ENCODE measurements at places on chromosomes 11 and 22. TPM values are rescaled to one million over a fixed set of nuclear protein-coding genes. Genes with fewer than 3 reads are reported as not detected.

DNA sequence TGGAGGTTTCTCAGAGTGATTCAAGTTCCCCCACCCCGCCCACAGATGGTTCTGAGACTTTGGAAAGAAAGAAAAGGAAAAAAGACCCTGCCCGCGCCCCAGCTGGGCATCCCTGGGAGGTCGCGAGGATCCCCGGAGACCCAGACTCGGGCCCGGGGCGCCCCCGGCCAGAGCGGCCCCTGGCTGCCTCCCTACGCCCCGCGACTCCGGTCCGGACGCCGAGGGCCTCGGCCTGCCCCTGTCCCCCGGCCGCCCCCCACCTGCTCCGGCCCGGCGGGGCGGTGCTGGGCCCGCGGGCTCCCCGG lies 2.3 kb upstream of the AIFM3 start:
- H3K4me1 ChIP-seq: no peaks in the 10 kb centered on the region
- H3K36me3 ChIP-seq: no peaks in the 10 kb centered on the region
- no peaks in the 10 kb centered on the region for H3K27me3 ChIP-seq
- no peak for DNase-seq
- H3K4me3 ChIP-seq: peak overlapping the region; percentile 12

- H3K4me1 ChIP-seq: no peaks in the 10 kb centered on the region
- DNase-seq: no peak
- no peak overlapping the region for H3K4me3 ChIP-seq
Measured at GRCh38 chr11:74863410-74863809, 85.5 kb downstream of the XRRA1 start.

DNA sequence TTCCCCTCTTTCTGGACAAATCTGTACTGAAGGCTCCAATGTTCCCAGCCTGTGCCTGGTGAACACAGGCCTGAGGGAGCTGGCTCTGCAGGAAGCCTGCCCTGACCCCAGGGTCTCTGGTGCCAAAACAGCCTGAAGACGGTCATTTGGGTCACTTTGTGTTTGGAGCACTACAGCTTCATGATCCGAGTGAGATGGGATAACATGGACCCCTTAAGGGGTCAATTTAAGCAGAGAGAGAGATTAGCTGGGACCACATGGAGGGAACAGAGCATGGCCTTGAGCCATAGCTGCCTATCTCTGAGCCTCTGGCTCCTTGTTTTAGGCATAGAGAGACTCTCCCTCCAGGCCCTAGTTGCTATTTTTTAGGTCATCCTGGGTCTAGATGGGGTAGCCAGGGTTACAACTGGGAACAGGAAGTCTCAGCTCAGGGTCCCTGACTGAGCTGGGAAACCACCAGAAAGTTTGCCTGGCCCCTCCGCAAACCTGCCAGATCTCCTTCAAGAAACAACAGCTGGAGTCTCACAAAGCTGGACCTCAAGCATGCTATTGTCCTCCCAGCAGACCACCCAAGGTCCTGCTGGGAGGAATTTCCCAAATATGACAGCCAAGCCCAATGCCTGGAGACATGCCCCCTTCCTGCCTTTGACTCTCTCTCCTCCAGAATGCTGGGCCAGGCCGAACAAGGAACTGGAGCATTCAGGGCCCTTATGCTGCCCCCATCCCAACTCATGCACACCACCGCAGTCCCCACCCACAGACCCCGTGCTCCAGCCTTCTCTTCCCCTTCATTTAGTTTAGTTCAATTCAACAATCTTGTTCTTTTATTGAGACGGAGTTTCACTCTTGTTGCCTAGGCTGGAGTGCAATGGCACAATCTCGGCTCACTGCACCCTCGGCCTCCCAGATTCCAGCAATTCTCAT lies 4.0 kb downstream of the SLCO2B1 start:
- H3K27me3 ChIP-seq: no peaks in the 10 kb centered on the region
- no peak overlapping the region for H3K4me3 ChIP-seq
- no peaks in the 10 kb centered on the region for H3K36me3 ChIP-seq
- DNase-seq: no peak

The DMC1 gene
- total RNA-seq: 1.1 TPM

- H3K4me3 ChIP-seq: no peak overlapping the region
- H3K4me1 ChIP-seq: peaks cover 87% of the 10 kb centered on the region
- H3K36me3 ChIP-seq: no peaks in the 10 kb centered on the region
- H3K27me3 ChIP-seq: no peaks in the 10 kb centered on the region
- no peak for DNase-seq
Measured at GRCh38 chr11:10392095-10393079, 62.7 kb upstream of the AMPD3 start.

DNA sequence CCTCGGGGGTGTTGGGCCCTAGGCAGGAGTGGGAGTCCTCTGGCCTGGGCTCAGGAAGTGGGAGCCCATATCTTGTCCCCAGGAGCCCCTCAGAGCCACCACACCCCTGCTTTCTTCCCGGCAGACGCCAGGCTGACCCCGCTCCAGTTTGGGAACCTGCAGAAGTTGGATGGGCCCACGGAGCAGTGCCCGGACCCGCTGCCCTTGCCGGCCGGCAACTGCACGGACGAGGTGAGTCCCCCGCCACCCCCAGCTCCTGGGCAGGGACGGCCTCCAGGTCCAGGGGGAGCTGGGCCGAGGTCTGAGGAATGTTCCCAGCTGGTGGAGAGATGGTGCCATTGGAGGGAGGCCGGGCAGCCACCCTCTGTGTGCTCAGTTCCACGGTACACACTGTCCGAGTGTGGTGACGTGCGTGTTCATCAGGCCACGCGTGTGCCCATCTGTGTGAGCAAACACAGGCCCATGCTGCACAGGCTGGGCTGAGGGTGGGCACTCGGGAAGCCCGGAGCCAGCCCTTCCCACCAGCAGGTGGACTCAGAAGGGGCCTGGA lies 4.8 kb downstream of the MUC5B start:
- no peak for DNase-seq
- H3K36me3 ChIP-seq: no peaks in the 10 kb centered on the region
- H3K27ac ChIP-seq: no peak overlapping the region
- H3K27me3 ChIP-seq: no peaks in the 10 kb centered on the region
- no peak overlapping the region for H3K4me3 ChIP-seq

GRCh38 chr11:41040474-41040873 lies 419.0 kb downstream of the LRRC4C start:
- H3K27ac ChIP-seq: no peak overlapping the region
- H3K4me3 ChIP-seq: no peak overlapping the region
- DNase-seq: no peak
- H3K4me1 ChIP-seq: no peaks in the 10 kb centered on the region
- no peaks in the 10 kb centered on the region for H3K36me3 ChIP-seq

DNA sequence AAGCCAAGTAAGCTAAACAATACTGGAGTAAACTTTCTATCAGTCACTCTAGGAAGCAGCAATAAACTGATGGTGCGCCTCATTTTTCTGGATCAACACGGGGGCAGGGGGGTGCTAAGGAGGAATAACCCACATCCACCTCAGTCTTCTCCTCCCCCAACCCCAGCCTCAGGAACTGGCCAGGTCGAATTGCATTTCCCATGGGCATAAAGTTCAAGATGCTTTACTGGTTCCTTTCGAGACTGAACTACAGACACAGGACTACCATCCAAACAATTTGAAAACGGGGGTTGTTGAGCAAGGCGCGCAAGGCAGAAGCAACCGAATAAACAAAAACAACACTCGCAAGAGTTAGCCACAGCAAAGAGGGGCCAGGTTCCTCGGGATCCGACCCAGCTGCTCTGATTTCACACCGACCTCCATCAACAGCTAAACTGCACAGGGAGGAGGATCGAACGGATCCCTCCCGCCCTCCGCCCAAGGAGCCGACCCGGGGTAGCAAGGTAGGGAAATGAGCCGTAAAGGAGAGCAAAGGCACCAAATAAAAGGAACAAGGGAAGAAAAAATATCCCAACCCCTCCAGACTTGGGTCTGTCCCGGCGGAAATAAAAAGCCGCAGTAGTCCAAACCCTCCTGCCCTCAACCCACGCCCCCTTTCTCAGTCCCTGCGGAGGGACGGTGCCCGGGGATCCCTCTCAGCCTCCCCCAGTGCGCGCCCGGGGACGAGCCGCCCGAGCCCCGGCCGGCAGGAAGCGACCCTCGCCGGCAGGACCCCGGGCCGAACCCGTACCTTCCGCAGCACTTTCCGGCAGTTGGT lies 801 bp downstream of the SESN3 start:
- H3K27ac ChIP-seq: peak overlapping the region; percentile 29
- peak overlapping the region; percentile 86 for H3K4me3 ChIP-seq
- peaks cover 7% of the 10 kb centered on the region for H3K4me1 ChIP-seq
- DNase-seq: no peak
- no peaks in the 10 kb centered on the region for H3K27me3 ChIP-seq

- no peak overlapping the region for H3K27ac ChIP-seq
- no peak overlapping the region for H3K4me3 ChIP-seq
- no peaks in the 10 kb centered on the region for H3K36me3 ChIP-seq
- no peak for DNase-seq
Measured at GRCh38 chr11:65060913-65061408, 2.6 kb upstream of the NAALADL1 start.

The GGTLC2 gene
- total RNA-seq: 0.34 TPM

- H3K4me1 ChIP-seq: no peaks in the 10 kb centered on the region
- H3K36me3 ChIP-seq: 0 out of 2 replicates have a peak, but pooled peaks cover 2% of the 10 kb centered on the region
- no peak overlapping the region for H3K4me3 ChIP-seq
- H3K27me3 ChIP-seq: no peaks in the 10 kb centered on the region
- DNase-seq: no peak
- H3K27ac ChIP-seq: no peak overlapping the region
Measured at GRCh38 chr11:108474664-108475463, 7.5 kb upstream of the C11orf65 start.

DNA sequence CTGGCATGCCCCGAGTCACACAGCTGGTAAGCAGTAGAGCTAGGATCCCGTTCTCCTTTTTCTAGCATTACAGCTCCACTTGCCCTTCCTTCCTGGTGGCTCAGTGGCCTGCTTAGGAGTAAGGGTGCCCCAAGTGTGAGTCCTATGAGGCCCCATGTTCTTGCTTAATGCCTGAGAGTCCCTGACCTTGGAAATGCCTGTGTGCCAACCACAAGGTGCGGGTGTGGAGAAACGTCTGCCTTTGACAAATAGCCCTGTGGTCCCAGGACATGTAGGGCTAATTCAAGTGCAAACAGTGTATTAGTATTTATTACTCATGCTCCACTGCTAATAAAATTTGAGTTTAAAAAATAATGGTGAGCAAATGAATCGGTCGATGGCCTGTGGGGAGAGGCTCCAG lies 18.4 kb downstream of the GRIK4 start:
- no peaks in the 10 kb centered on the region for H3K36me3 ChIP-seq
- no peak overlapping the region for H3K4me3 ChIP-seq
- DNase-seq: no peak
- H3K4me1 ChIP-seq: peaks cover 33% of the 10 kb centered on the region

DNA sequence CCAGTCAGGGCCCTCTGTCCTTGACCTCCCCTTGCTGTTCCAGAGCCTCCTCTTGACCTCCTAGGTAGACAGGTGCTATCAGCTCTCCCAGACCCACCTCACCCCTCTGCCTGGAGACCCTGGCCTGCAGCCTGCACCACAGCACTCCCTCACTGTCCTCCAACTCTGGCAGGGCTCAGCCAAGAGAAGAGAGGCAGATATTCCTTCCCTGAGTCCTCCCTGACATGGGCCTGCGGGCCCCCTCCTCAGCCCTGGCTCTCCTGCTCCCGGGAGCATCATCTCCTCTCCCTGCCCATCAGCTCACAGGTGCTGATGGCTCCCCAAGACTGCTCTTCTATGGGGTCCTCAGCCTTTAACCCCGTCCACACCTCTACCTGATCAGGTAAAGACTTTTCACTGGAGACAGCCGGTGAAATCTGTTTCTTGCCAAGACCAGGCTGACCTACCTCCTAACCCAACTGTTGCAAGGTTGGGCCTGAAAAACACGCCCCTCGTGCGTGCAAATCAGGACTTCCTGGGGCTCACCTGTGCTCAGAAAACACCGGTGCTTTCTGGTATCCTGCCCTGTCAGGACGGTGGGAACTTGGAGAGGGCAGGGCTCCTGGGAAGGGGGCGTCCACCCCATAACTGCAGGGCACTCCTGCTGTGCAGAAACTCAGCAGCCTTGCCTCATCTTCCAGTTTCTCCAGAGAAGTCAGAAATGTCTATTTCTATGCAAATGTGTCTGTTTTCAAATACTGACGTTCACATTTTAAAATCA lies 160.7 kb downstream of the SHANK2 start:
- H3K27ac ChIP-seq: peak overlapping the region; percentile 42
- no peak overlapping the region for H3K4me3 ChIP-seq
- H3K4me1 ChIP-seq: no peaks in the 10 kb centered on the region
- DNase-seq: no peak

The UPB1 gene
- total RNA-seq: 6.7 TPM

The C22orf31 gene
- total RNA-seq: not detected

The APOL4 gene
- total RNA-seq: not detected

DNA sequence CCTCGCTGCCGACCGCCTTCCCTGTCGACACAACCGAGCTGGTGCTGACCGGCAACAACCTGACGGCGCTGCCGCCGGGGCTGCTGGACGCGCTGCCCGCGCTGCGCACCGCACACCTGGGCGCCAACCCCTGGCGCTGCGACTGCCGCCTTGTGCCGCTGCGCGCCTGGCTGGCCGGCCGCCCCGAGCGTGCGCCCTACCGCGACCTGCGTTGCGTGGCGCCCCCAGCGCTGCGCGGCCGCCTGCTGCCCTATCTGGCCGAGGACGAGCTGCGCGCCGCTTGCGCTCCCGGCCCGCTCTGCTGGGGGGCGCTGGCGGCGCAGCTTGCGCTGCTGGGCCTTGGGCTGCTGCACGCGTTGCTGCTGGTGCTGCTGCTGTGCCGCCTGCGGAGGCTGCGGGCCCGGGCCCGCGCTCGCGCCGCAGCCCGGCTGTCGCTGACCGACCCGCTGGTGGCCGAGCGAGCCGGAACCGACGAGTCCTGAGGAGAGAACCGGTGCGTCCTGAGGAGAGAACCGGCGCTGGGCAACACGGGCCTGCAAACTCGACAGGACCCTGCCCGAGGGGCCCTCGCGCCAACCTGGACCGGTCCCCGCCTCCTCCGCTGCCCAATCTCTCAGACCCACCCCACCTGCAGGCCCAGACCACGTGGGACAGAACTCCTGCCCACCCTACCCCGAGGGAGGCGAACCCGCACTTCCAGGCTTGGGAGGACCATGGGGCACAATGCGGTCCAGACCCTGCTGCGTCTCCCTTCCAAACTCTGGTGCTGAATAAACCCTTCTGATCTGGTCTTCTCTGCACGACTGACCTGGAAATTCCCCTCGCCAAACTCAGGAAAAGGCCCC lies 866 bp downstream of the GP1BB start:
- peak overlapping the region; percentile 38 for H3K4me3 ChIP-seq
- DNase-seq: peak; percentile 70
- no peaks in the 10 kb centered on the region for H3K36me3 ChIP-seq
- H3K27me3 ChIP-seq: no peaks in the 10 kb centered on the region

GRCh38 chr11:11407763-11408084 lies 54.7 kb upstream of the CSNK2A3 start:
- no peak overlapping the region for H3K4me3 ChIP-seq
- H3K27me3 ChIP-seq: no peaks in the 10 kb centered on the region
- no peak overlapping the region for H3K27ac ChIP-seq
- DNase-seq: no peak
- H3K36me3 ChIP-seq: no peaks in the 10 kb centered on the region

Measured in Caco-2 (cell line).